ENCODE measurements at places on chromosomes 16 and 17. TPM values are rescaled to one million over a fixed set of nuclear protein-coding genes. Genes with fewer than 3 reads are reported as not detected.

TAOK1 gene
- total RNA-seq, result 76.9 TPM

DNA sequence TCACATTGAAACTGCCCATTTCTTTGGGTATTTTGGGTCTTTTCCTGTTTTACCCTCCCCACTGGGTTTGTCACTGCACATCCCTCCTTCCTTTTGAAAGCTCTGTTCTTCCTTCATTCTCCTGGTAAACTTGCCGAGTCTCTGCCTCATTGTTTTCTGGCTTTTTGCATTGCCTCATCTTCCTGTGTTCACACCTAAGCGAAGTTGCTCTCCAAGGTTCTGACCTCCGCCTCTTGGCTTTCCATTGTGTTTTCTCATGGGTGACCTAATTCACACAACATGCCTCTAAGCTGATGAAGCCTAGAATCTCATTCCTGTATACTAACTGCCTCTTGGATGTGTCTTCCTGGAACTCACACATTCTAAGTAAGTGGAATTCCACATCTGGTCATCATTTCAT, 1096.1 kb upstream of the EEF2KMT start:
- DNase-seq, result no peak

DNA sequence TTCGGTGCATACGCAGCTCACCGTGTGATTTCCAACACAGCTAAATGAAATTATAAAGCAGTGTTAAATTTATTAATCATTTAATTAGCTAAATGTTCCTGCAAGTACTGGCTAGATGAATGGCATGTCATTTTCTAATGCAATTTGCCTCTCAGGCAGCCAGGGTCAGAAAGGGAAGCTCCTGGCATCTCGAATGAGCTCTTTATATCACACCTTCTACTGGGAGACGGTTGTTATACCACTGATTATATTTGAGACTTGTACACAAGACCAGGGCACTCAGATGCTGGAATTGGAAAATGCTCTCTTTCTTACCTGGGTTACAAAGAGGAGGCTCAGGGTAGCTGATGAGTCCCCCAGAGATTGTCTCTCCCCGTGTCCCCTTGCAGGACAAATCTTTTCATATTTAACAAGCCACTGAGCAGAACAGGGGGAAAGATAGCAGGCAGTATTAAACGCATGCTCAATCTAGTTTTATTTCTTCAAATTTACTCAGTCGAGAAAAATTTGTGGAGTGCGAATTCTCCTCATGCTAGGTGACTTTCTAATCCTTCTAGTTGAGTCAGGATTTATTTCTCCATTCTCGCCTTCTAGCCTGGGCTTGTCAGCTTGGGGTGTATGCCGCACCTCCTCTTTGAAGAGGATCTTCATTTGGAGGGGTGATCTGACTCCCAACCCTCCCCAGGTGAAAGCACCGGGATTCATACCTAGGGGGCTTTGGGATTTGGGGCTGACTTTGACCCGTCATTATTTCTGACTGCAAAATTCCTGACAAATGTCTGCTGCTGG, 441.1 kb downstream of the MAF start:
- DNase-seq, result no peak

APOBR gene
- total RNA-seq, result 83.0 TPM

GRCh38 chr17:70892527-70892926, 723.2 kb downstream of the KCNJ2 start:
- DNase-seq, result no peak

TOM1L2 gene
- total RNA-seq, result 35.7 TPM

CDRT15L2 gene
- total RNA-seq, result not detected

- DNase-seq, result no peak
Measured at GRCh38 chr16:85983064-85983463, 84.1 kb downstream of the IRF8 start.

GRCh38 chr17:80393241-80393890, 21.6 kb upstream of the ENDOV start:
- no peak for DNase-seq

DNA sequence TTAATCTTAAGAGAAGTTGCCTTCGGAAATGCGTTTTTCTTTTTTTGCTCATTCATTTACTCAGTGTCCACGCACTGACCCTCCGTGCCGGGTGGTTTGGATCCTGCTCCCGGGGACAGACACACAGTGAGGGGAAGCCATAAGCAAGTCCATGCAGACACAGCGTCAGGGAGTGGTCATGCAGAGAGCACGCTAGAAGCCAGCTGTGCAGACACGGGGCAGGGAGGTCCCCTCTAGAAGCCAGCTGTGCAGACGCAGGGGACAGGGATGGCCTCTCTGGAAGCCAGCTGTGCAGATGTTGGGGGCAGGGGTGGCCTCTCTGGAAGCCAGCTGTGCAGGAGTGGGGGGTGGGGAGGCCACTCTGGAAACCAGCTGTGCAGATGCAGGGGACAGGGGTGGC, 4.8 kb downstream of the GAA start:
- DNase-seq, result no peak

PSMB3 gene
- 102 TPM for total RNA-seq

SEC14L5 gene
- total RNA-seq, result 0.93 TPM

DNA sequence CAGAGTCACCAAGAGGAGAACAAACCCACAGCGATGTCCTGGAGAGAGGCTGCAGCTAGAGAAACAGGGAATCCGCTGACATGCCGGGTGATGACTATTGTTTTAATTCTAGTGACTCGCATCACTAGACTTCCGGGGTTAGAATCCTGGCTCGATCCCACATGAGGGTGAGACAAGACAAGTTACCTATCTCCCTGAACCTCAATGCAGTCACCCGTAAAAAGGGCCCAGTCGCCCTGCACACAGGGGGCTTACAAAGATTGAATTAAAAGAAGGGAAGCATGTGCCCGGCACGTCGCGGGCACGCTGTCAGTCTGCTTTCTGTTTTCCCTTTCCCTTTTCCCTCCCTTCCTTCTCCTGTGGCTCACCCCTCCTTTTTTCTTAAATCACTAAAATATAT, 212.9 kb upstream of the FOXF1 start:
- no peak for DNase-seq

PMFBP1 gene
- total RNA-seq, result 0.99 TPM

KRTAP3-2 gene
- total RNA-seq, result not detected

DNA sequence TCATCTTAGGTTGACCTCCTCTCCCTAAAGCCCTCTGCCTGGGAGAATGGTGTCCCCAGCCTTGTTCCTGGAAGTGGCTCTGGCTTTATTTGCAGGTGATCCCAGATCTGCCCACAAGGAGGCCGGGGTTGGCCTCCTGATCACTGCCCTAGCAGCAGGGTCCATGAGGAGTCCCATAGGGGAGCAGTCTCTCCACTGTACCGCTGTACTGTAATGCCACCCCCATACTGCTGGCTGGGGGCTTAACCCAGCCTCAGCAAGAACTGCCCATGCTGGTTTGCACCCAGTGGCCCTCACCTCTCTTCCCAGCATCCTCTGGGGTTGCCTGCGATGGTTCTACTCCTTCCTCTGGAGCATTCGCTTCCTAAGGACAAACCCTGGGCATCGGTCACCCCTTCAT, 39.1 kb downstream of the PSME3IP1 start:
- DNase-seq, result no peak

GRCh38 chr16:988471-989353, 7.1 kb downstream of the SOX8 start:
- no peak for DNase-seq

KRT27 gene
- total RNA-seq, result not detected

- no peak for DNase-seq
Measured at GRCh38 chr17:7208027-7208571, 11.5 kb downstream of the DLG4 start.

DNA sequence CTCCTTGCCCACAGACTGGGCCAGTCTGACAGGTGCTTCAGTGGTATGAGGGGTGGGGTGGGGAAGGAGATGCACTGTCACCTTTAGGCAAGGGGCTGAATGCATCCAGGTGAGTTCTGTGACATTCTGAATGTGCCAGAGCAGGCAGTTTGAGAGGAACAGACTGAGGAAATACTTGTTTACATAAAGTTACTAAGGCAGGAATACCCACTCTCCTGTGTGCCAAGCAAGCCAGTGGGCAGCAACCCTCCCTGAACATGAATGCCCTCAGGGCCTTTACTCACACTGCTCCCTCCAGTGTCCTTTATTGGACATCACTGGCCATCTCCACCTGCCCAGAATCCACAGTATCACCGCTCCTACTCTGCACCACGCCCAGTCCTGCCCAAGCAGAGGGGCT, 33.1 kb upstream of the ULK2 start:
- no peak for DNase-seq

DNA sequence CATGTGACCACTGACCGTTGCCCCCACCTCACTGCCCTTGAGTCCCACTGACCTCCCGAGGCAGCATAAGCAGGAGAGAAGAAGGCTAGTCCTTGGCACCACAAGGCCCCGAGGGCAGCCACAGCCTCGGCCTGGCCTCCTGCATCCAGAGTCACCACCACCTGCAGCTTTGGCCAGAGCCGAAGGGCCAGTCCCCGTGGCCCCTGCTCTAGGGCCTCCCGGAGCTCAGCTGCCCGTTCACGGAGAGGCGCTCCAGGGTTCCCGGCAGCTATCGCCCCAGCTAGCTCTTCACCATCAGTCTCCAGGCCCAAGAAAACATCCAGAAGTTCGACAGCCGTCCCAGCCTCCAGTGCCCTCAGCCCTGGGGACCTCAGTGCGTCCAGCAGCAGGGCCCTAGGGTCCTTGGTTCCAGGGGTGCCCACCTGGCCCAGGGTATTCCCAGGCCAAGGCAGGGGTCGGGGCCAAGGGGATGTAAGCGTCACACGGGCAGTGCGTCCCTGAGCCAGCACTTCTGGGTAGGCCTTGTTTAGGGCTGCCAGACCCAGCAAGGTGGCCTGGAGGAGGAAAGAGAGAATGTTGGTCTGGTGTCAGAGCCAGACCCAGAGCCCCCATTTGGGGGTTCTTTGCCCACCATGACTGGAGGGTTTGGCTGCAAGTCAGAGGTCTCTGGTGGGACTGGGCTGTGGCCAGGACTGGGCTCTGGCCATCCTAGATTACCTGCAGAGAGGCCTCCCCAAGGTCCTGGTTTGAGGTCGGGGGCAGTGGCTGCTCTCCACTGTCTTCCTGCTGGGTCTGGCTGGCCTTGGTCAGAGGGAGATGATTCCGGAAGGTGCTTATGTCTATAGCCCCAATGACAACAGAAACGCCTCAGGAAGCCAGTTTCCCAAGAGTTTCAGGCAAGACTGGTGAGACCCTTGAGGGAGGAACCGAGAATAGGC, 1.8 kb downstream of the GHDC start:
- no peak for DNase-seq

DNA sequence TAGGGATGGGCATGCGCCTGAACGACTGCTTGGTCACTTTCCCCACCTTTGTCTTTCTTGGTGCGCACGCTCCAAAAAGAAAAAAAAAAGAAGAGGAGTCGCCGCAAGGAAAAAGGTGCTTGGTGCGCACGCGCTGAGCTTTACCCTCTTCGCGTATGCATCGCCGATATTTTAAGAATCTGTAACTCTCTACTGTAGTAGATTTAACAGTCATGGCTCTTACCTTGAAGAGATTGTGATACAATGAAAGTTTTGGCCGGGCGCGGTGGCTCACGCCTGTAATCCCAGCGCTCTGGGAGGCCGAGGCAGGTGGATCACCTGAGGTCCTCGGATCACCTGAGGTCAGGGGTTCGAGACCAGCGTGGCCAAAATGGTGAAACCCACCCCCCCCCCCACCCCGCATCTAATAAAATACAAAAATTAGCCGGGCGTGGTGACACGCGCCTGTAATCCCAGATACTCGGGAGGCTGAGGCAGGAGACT, 609 bp upstream of the FXR2 start:
- no peak for DNase-seq

DNA sequence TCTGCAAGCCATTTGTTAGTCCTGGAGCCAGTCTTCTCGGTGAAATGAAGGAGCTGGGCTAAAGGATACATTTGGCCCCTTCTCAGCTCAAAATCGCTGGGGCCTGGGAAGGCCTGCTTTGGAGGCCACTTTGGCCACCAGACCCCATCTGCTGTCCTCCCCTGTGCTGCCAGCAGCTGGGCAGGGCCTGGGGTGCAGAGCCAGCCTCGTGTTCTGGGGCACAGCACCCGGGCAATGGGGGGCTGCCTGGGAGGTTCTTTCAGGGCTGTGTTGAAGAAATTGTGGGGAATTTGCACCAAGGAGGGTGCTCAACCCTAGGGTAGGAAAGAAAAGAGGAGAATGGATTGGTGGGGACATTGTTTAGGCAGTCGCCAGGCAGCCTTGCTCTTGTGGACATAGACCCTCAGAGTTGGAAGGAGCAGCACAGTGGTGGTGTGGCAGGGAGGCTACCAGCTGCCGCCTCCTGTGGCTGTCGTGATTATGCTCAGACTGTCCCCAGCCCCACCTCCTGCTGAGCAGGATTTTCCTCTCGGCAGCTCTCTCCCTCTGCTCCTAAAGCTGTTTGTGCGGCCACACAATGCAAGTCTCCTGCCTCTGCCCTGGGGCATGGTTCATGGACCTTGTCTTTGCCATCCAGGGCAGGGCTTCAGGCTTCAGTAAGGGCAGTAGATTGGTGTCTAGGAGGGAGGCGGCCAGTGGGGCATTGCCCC, 174.8 kb downstream of the NTN1 start:
- no peak for DNase-seq

DNA sequence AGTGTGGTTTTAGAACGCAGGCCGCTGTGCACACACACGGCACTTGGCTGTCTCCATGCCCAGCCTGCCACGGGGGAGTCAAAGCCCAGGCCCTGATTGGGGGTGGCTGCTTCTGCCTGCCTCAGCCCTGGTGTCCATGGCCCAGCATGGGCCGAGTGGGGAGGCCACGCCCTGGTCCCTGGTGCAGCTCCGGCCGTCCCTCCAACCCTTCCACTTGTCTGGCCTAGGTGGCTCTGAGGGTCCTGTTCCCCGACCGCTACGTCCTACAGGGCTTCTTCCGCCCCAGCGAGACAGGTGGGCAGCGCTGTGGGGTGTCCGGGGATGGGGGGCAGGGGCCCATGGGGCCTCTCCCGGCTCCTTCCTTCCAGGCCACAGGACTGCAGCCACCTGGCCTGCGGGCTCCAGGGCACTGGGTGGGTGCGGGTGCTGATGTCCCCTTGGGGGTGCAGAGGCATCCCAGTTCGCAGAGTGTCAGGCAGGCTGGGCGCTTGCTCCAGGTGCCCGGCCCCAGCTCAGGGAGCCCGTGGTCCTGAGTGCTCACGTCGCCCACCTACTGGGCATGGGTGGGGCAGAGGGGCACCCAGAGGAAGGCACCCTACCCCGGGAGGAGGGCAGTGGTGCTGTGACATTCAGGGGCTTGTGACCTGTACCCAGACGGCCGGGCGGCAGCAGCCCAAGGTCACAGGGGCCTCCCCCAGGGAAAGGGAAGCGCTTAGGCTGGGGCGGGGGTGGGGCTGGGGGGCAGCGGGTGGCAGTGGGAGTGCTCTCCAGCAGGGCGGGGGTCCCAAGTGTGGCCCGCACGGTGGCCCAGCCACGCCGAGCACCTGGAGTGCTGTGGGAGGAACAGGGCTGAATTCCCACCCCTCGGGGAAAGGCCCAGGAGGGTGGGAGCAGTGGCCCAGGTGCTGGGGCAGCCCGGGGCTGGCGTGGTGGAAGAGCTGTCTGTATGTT, 11.8 kb downstream of the CENPX start:
- DNase-seq, result no peak

MYH2 gene
- not detected for total RNA-seq

OR1A1 gene
- not detected for total RNA-seq

DNA sequence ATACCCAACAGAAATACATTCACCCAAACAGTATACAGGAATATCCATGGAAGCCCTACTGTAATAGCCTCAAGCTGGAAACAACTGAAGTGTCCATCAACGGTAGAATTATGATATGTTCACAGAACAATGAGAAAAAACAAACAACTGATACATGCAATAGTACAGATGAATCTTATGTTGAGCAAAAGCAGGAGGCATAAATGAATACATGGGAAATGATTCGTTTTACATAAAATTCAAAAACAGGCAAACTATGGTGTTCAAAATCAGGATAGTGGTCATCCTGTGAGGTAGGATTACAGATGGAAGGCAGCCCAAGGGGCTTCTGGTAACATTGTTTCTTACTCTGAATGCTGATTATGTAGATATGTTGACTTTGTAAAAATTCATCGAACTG, 25.1 kb downstream of the RFFL start:
- DNase-seq, result no peak

- no peak for DNase-seq
Measured at GRCh38 chr17:44464037-44464436, 39.2 kb downstream of the GPATCH8 start.
